Islet precursor cell (in vitro differentiated cells): ENCODE measurements at places on chromosomes 5 and 9.

DNA sequence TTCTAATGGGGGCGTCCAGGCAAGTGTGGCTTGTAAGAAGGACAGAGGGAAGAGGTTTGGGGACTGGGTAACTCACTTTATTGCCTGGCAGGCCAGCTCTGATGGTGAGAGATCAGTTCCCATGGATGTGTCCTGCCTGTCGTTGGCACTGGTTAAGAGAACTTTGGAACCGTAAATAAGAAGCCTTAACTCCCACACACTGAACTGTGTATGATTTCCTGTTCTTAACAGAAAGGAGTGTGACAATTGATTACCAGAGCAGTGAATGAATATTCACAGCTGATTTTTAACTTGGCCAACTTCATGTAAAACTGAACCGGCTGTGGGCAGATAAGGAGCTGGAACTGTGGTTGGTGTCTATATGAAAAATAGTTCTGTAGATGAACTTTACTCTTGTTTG, 63.2 kb downstream of the MEGF10 start:
- DNase-seq, result no peak

- DNase-seq, result no peak
Measured at GRCh38 chr9:91746904-91747303, 203.1 kb downstream of the ROR2 start.

DNA sequence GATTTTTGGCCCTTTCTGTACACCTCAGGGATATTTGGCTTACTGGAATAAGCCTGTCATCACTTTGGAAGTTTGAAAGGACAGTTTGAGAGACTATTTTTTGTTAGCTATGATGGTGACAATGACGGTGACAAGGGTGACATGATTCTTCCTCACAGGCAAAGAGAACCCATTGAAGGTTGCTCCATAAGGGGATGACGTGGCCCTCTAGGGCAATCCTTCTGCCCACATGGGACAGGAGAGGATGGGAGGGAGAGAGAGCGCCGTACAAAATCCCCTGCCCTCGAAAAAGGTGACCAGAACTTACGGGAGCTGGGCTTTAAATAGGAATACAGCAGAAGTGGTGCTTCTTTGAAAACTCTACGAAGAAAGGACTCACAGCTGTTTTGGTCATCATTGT, 22.6 kb downstream of the HRH2 start:
- DNase-seq, result no peak

DNA sequence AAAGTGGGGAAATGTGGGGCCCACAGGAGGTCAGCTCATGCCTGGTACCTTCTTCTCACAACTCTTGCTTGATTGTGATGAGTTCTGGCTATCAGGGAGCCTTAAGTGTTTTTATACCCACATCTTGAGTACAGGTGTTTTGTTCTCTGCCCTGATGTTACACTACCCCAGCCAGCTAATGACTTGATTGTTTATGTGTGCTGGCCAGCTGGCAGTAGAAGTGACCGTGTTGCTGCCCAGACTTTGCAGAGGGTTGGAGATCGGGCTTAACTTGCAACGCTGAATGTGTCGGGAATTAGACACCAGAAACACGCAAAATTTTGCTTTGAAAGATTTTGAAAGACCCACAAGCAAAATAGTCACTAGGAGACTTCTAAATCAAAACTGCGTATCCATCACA, 16.9 kb upstream of the ZDHHC11B start:
- DNase-seq, result no peak

DNA sequence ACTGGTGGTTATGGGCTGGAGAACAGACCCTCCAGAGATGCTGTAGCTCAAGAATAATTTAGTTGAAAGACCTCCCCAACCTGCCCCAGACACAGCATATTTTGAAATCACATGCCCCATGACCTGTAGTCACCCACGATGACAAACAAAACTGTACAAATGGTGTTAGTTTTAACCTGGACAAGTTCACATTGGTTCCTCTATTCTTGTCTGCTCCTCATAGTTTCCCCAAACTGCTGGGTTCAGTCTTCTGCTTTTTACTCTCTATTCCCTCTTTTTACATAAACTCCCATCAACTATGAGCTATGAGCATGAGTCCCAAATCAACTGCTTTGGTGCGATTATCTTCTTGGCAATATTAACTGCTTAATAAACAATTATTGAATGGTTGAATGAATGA, 365.3 kb upstream of the CLINT1 start:
- no peak for DNase-seq

DNA sequence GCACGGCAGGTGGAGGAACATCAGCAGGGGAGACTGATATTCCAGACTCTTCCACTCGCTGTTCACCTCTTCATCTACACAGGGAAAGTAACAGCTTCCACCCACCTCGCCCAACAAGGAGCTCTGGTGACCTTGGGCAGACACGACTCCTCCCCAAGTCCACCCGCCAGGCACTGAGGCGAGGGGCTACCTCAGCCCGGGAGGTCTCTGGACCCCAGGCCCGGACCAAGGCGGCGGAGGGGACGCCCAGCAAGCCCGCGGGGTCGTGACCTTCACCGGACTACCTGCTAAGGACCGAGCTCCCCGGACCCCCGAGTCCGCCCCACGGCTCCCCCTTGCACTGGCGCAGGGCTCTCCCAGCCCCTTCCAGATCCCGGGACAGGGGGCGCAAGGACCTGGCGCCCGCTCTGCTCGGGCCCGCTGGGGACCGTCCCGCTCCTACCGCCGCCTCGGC, 70.2 kb upstream of the LPCAT1 start:
- DNase-seq, result no peak

GRCh38 chr9:131739959-131740648, at the start of gene RAPGEF1:
RAPGEF1 (minus strand) TSS chr9:131740076; CDS start chr9:131739830, 246 bp downstream.
- DNase-seq, result peak; percentile 76

- DNase-seq, result no peak
Measured at GRCh38 chr5:15367489-15367888, 132.5 kb upstream of the FBXL7 start.
